ENCODE measurements at places on chromosomes 13 and 19.

GRCh38 chr13:44399074-44399473 is 25.4 kb downstream of the SERP2 start:
- no peak for DNase-seq

- DNase-seq: no peak
Measured at GRCh38 chr13:31444266-31444856, 244.6 kb downstream of the B3GLCT start.

- DNase-seq: no peak
Measured at GRCh38 chr19:8461376-8461775, 16.6 kb downstream of the HNRNPM start.

DNA sequence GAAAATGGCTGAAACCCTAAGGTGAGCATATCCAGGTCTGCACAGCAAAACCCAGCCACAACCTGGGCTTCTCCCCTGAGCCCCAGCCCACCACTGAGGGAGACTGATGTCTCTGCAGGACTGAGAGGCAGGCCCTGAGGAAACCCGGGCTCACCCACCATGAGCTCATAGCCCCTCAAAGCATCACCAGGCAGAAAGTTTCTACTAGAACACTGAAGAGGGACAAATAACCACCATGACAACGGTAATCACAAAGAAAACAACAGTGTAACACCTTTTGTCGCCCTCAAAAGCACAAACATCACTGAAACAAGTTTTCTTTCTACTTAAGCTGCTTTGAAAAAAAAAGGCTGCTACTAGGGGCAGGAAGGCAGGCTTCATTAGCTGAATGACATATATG is 29.8 kb downstream of the TSHZ3 start:
- no peak for DNase-seq

- no peak for DNase-seq
Measured at GRCh38 chr19:4896372-4896771, 6.3 kb downstream of the ARRDC5 start.

DNA sequence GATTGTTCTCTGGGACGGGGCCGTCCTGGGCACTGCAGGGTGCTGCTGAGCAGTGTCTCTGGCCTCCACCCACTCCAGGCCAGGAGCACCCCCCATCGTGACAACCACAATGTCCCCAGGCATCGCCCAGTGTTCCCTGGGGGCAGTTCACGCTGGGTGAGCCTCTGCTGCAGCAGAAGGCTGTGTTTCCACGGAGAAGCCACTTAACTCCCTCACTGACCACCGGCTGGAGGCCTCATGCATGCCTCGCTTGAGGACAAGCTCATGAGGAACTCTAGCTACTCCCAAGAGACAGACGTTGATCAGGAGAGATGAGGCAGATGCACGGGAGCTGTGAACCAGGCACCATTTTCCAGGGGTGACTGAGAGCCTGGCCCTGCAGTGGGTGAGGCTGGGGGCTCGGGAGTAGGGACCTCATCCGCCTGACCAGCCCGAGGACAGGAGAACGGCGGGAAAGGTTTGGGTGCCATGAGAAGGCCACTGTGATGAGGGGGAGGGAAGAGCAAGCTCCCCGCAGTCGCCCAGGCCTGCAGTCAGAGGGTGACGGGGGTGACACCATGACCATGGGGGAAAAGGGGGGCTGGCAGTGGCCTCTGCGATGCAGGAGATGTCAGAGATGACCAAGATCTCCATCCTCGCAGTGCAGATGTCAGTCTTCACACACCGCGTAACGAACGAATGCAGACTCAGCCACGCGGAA is 5.1 kb downstream of the SLC39A3 start:
- DNase-seq: no peak

DNA sequence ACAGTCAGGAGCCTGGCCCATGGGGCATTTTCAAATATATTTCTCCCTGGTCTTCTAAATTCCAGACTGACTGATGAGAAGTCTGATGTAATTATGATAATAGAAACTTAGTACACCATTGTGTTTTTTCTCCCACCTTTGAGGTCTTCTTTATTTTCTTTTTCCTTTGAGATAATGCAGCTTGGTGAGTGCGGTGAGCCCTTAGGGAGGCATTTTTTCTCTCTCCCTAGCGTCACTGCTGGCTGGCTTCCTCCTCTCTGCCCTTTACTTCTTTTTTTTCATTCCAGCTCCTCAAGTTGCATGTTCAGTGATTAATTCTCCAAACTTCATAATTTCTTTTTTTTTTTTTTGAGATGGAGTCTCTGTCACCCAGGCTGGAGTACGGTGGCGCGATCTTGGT is 12.8 kb upstream of the CDC42EP5 start:
- DNase-seq: no peak

DNA sequence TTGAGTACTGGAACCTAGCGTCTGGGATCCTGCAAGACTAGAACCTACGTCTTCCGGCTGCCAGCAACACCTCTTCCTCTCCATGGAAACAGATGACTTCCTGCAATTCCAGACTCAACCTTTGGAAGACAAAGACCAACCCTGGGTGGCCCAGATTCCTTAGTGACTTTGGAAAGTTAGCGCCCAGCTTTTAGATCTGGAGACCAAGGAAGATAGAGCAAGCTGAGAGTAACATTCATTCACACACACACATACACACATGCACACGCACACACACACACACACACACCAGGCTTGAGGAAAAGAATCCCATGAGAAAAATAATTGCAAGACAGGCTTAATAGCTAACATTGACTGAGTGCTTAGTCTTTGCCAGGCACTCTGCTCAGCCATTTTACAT is 788.9 kb downstream of the UQCRFS1 start:
- DNase-seq: no peak

- no peak for DNase-seq
Measured at GRCh38 chr13:56351041-56351440, 789.7 kb upstream of the PRR20A start.

GRCh38 chr13:44619651-44620050 is 43.5 kb upstream of the TSC22D1 start:
- no peak for DNase-seq

GRCh38 chr13:40191186-40191980 is 475.1 kb downstream of the FOXO1 start:
- no peak for DNase-seq

DNA sequence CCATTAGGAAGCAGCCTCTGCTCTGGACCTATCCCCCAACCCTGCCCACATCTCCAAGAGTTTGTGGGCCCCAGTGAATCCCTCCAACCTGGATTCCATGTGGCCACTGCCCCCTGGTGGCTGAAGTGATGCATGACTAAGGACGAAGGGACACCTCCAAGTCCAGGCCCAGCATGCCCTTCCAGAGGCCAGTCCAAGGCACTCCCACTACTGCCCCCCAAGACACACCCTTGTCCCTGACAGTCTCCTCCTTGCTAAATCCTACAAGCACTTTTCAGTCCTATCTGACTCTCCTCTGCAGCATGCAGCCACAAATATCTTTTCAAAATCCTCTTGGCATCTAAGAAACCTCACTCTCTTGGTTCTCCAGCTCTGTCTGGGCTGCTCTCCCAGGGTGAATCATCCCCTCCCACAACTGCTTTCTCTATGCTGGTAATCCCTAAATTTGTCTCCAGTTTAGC is 33.0 kb downstream of the DEDD2 start:
- peak; percentile 62 for DNase-seq

DNA sequence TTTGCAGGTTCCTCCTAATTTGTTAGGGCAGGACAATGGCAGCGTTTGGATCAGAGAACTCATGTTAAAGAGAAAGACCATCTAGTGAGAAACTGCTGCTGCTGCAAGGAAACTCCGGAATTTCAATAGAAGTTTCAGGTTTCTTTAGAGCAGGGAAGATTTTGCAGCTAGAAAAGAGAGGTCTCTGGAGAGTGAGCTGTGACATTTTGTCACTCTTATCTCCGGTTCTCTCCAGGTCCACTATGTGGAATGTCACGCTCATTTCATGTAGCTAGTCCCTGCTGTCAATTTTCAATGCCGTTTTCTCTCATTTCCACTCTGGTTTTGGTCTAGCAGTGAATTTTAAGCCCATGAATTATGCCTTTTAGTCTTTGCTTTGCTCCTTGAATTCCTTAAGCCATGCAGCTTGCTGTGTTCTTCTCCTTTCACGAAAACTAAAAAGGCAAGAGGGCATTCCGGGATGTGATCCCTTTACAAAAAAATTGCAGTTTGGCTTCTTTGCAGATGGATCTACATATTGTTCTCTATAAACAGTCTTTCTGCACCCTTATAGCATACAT is 46.7 kb upstream of the POSTN start:
- no peak for DNase-seq

GRCh38 chr19:50401605-50402450 is 16.9 kb upstream of the SPIB start:
- DNase-seq: no peak

- no peak for DNase-seq
Measured at GRCh38 chr19:5080030-5080654, 111.2 kb downstream of the KDM4B start.

GRCh38 chr13:110234532-110234931 is 72.4 kb downstream of the COL4A1 start:
- no peak for DNase-seq

GRCh38 chr13:72565893-72566292 is 161.5 kb downstream of the MZT1 start:
- no peak for DNase-seq

- peak; percentile 87 for DNase-seq
Measured at GRCh38 chr13:84645196-84646012, 763.1 kb upstream of the SLITRK1 start.

DNA sequence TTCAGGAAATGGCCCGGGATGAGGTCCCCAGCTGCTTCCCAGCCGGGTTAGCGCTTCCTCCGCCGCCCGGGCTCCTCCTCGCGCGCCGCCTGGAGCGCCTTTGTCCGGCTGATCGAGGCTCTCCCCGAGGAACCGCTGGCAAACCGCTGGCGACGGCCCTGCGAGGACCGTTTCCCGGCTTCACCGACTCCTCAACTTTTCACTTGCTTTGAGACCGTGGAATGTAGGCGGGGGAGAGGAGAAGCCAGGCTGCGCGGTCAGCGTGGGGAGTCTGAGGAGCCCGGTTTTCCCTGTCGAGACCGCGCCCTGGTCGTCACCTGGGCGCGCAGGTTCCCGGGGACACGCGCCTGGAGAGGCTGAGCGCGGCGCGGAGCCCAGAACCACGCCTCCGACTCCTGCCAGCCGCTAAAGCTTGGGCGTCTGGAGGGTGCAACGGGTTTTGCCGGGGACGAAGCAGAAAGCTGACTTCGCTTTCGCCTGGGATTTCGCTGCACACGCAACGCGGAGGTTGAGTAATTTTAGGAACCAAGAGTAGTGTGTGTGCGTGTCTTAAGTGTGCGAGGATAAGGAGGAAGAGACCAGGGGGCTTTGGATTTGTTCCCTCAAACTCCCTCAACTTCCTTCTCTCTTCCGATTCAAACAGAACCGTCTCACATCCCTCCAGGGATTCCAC is 7.3 kb upstream of the DGKH start:
- DNase-seq: no peak

GRCh38 chr13:101686003-101686402 is 233.5 kb downstream of the ITGBL1 start:
- DNase-seq: no peak

- DNase-seq: no peak
Measured at GRCh38 chr13:105084931-105085330, 1450.5 kb downstream of the EFNB2 start.

DNA sequence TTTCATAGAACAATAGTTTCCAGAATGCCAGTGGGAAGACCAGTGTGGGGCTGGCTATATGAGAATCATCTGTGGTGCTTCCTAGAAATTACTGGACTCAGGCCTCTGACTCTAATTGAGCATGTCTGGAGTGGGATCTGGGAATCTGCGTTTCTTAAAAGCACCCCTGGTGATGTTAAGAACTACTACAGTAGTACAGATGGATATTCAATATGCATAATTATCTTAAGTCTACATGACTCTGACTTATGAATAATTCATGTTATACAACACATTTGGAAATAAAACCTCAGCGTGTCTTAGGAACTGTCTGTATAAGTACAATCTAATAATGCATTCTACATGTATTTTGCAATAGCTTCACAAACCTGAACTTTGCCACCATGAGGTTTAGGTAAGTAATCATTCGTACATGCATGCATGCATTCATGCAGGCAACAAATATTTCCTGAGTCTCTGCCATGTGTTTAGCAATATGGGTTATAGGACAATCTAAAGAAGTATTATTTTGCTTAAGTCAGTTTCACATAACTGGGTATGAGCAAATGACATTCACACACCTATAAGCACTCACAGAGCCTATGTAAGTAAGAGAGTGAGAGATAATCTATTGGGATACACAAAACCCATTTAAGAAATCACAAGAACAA is 62.0 kb downstream of the EPSTI1 start:
- no peak for DNase-seq

GRCh38 chr19:33428627-33429125 is 55.2 kb downstream of the CEBPG start:
- no peak for DNase-seq

DNA sequence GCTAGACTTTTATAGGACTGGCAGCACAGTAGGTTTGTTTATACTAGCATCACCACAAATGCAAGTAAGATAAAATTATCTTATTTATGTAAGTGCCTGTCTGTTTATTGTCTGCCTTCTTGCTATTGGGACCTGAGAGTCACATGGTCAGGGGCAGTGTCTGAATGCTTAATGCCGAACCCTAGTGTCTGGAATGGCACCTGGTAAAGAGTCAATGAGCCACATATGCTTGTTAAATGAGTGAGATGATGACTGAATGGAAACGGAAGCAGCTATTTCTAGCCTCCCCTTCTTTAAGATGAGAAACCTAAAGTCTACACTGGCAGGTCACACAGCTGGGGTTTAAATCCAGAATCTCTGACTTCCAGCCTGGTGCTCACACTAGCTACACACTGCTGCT is 92.2 kb downstream of the STOML3 start:
- no peak for DNase-seq

DNA sequence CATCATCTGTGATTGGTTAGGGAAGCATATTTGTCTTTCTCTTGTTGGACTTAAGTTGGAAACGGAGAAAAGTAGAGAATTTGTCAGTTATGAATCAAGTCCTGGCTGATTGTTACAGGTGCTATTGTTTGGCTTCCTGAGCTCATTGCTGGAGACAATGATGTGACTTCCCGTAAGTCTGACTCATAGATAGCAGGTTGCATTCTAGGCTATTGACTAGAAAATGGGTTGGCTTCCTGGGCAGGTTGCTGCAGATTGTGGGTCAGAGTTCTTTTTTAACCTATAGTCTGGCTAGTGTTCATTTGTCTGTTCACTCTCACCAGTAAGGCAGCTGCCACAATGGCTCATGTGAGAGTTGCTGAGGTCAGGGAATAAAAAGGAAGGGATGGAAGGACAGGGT is 101.5 kb downstream of the CCNA1 start:
- DNase-seq: no peak

- no peak for DNase-seq
Measured at GRCh38 chr19:37932985-37933936, 26.3 kb downstream of the SIPA1L3 start.

- no peak for DNase-seq
Measured at GRCh38 chr13:83086088-83086487, 796.2 kb downstream of the SLITRK1 start.

- no peak for DNase-seq
Measured at GRCh38 chr13:110984381-110984780, 69.5 kb upstream of the ANKRD10 start.

GRCh38 chr13:101481421-101481820 is 28.9 kb downstream of the ITGBL1 start:
- DNase-seq: no peak

Measured in AG04449 (cell line).